ENCODE measurements at places on chromosomes 4 and X.

GRCh38 chr4:56757261-56757746 lies 64.2 kb downstream of the SPINK2 start:
- no peak for DNase-seq

DNA sequence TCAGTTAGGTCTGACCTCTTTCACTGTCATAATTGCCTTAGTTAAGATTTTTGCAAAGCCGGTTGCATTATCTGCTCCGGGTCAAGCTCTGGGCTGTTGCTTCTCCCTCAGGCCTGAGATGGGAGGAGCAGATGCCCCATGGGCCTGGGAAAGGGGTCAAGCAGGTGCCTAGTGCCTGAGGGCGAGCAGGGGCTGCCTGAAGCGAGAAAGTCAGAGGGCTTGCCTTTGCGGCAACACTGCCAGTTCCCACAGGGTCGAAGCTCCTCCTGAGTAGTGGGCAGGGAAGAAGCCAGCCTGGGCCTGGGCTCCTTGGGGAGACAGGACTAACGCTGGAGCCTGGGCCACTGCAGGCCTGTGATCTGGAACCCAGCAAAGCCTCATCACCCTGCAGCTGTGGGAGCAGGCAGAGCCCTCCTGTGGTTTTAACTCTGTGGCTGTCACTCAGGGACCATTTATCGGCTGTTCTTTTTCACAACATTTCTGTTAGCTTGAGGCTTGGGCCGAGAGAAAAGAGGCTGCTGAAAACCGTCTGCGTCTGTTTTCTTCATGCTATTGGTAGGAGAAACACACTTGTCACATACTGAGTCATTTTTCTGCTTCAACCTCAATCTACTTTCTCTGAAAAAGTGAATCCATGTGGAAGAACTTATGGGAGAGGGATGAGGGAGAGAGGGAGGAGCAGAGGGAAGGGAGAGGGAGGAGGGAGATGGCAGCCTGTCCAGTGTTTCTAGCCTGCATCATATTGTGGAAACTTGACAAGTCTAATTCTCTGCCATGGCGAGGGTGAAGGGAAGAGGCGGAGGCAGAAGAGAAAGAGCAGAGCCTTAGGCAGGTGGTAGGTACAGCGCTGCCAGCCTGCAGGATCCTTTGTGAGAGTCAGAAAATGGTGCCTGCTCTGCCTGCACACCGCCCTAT lies 68.4 kb downstream of the RHOH start:
- no peak for DNase-seq

DNA sequence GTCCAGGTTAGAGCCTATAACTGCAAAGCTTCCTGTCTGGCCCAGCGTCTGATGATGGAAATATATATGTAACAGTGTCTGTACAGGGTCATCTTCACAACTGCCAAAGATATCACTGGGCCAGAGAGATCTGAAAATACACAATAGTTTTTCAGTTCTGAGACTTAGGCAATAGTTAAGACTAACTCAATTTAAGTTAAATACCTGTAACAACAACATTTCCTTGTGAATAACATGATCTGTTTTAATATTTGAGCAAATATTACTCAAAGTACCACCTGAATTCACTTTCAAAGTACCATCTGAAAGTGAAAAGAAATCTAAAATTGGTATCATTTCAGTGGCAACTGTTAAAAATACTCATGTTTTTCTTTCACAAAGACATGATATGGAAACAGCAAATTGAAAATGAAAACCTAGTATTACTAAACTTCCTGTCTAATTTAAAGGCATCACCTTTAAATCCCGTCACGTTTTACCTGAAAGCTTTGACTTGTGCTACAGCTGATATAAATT lies 9.6 kb downstream of the ZAR1 start:
- no peak for DNase-seq

DNA sequence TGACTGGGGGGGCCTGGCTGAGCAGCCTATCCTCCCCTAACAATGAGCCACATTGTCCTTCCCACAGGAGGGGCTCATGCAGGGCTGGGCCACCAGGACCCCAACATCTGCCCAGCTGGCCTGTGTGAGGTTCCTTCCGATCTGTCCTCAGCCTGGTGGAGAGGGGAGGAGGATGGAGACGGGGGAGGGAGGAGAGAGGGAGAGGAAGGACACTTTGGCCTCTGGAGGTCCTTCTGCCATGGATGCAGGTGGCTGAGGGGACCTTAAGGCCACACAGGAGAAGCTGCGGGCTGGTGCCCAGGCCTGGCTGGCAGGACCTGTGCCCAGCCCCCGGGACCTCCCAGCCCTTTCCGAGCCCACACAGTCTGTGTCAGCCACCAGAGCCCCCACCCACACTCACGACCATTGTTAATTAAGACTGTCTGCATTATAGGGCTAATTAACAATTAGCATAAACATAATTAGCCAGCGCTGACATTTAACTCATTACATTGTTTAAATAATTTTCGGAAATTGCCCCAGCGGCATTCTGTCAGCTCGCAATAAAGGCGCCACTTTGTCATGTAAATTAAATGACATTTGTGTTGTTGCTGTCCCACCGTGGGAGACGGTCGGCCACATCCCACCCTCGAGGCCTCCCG lies 53.0 kb upstream of the NKX1-1 start:
- DNase-seq, result no peak

- no peak for DNase-seq
Measured at GRCh38 chr4:57048590-57049304, 61.4 kb downstream of the IGFBP7 start.

DNA sequence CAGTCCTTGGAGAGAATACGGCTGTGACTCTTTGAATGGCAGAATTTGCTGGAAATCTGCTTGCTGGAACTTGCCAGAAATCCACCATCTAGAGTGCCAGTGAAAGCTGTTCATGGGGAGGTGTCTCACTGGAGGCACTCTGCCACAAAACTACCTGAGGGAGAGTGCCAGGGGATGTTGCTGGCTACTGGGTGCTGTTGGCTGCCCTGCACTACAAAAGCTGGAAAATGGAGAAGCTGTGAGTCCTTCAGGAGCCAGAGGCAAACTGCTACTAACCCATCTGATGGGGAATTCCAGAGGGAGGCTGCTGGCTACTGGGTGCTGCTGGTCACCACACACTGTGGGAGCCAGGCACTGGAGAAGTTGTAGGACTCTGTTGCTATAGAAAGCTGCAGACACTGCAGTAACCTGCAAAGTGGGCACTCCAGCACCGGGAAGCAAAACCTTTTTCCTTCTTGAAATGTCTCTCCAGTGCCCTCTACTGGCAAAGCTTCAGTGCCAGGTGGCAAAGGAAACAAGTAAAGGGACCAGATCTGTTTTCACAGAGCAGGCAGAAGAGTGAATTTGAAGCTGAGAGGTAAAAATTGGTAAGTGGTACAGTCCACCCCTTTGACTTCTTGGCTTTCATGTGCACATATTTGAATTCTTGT lies 47.8 kb upstream of the HSD17B10 start:
- DNase-seq, result peak; percentile 19

DNA sequence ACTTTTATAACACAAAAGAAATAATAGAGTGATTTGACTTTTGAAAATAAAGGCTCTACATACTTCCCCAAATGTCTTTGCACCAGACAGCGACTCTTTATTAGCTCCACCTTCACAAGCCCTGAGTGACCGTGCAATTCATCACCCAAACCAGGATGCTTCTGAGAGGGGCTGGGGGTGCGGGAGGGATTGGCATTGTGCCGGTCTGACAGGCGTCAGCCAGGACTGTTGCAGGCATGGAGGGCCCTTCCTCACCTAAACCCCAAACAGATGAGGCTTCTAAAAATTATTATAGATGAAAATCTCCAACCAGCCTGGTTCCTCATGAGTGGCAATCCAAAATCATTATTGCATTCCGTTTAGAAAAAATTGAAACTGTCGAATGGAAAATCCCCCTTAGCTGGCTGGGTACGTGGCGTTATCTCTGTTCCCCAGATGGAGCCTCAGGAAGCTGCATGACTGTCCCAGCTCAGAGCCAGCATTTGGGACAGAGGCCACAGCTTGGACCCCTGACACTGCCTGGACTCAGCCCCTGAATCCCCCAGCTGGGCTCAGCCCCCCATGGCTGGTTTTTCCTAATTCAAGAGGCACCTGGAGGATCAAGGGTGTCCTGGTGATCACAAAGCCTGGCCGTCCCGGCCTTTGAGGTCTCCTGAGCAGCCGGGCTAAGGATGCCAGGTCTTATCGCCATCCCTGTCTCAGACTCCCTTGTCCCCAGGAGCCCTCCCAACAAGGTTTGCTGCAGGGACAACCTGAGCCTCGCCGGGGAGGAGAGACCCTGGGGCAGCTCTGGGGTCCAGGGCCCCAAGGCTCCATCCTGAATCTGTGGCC lies 60.4 kb downstream of the SORCS2 start:
- DNase-seq, result no peak

GRCh38 chr4:2291705-2292645 lies 30.1 kb upstream of the MXD4 start:
- no peak for DNase-seq

GRCh38 chr4:125772680-125773079 lies 457.9 kb downstream of the FAT4 start:
- DNase-seq, result no peak

- DNase-seq, result no peak
Measured at GRCh38 chrX:131213400-131213799, 75.7 kb downstream of the IGSF1 start.

- no peak for DNase-seq
Measured at GRCh38 chrX:16138108-16138427, 14.7 kb downstream of the GRPR start.

Data from hypothalamus (tissue), 51 donors.